Effector memory CD8-positive, alpha-beta T cell (primary cell): ENCODE measurements at places on chromosomes 16 and 17.

DNA sequence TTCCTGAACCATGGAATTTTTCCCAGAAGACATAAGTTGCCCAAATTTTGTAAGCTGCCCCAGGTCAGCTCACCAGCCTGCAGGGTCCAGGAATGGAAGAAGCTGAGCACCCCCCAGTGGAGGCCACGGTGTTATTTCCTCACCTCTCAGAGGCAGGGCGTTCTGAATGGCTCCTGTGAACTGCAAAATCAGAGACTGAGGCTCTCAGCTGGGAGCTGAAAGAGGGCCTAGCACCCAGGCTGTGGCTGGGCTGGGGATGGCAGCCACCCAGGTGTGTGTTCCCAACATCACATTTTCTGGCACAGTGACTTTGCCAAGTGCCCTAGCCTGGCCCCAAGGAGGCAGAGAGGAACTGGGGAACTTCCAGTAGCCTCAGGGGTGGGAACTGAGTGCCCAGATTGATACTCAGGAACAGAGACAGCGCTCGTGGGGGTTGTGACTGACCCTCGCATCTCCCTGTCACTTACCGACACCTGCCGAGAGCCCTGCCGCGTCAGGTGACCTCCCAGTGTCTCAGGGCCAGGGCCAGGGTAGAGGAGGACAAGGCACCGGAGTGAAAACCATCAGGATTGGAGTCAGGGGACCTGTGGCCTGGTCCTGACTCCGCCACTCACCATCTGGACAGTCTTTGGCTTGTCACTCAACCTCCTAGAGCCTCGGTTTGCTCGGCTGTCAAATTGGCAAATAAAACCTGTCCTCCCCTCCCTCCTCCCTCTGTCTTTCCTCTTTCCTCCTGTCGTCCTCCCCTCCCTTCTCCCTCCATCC, 11.3 kb downstream of the CACNG4 start:
- no peak for DNase-seq

- DNase-seq = no peak
Observed at GRCh38 chr17:31391496-31391949, at the start of gene RAB11FIP4. RAB11FIP4 (plus strand) TSS chr17:31391675; CDS start chr17:31391853, 178 bp downstream.

- peak; percentile 4 for DNase-seq
Observed at GRCh38 chr17:45784741-45785479, 790 bp downstream of the CRHR1 start.

GRCh38 chr16:630249-630814, 453 bp upstream of the WFIKKN1 start:
- DNase-seq = no peak

GRCh38 chr17:80861892-80862291, 129.7 kb upstream of the CHMP6 start:
- no peak for DNase-seq

GRCh38 chr17:49986396-49987289, 8.4 kb downstream of the DLX3 start:
- DNase-seq = no peak

GRCh38 chr17:71849783-71850768, 270.7 kb upstream of the SOX9 start:
- no peak for DNase-seq

DNA sequence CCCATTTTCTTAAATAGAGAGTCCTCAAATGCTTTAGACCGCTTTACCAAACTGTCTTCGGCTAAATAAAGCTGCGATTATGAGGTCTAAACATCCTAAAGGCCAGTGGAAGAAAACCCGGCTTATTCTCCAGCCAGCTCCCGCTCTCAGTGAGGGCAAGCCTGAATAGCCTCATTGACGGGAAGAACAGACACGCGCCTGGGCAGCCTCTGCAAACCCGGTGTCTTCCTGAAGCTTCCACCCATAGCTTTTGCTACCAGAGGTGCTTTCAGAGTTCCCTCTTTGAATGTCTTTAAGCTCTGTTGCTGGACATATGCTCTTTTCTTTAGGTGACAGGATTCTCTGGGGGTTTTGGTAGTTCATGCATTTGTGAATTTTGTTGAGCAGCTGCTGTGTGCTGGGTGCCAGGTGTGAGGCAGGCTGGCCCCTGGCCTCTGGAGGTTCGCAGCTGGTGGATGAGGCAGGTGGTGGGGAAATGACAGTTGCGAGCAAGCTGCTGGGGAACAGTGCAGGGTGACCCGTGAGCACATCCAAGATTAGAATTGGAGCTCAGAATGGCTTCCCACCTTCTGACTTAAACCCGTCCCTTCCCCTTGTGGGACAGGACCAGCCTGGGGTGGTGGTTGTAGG, 44.7 kb downstream of the CRISPLD2 start:
- DNase-seq = no peak

DNA sequence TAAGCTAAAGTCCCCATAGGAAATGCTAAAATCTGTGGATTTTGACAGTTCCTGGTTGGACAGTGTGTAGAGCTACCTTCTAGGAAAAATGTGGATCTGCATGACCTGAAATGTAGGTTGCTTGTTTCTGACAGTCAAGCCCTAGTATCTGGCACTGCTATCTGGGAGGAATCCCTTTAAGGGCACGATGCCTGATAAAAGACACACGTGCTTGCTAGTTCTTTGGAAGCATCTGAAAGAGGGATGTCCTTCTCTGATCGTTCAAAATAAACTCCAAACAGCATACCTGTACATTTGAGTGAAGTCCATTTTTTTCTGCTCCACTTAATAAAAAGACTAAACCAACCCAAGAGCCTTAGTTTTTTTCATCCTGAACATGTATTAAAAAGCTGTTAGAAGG, 101.3 kb downstream of the CDK5R1 start:
- no peak for DNase-seq

DNA sequence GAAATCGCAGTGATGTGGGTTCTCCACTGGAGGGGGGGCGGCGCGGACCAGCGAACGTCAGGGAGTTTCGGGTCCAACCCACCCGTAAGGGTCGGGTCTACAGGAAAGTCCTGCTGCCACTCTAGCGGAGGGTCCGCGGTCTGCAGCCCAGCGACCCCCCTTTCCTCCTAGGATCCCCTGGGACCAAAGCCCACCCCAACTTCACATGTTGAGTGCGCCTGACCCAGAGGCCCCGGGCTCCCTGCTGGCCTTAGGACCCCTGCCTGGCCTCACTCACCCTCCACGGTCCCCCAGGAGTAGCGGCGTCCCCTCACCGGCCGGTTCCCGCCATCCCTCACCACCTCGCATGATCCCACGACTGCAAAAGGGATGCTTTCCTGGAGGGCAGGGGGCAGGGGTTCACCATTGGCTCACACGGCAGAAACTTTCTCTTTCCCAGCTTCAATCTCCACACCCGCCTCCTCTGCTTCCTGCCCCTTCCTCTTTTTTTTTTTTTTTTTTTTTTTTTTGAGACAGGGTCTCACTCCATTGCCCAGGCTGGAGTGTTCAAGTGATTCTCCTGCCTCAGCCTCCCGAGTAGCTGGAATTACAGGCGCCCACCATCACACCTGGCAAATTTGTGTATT, 3.1 kb downstream of the SEPTIN1 start:
- DNase-seq = no peak

- DNase-seq = no peak
Observed at GRCh38 chr16:56262551-56263245, 71.4 kb downstream of the GNAO1 start.

DNA sequence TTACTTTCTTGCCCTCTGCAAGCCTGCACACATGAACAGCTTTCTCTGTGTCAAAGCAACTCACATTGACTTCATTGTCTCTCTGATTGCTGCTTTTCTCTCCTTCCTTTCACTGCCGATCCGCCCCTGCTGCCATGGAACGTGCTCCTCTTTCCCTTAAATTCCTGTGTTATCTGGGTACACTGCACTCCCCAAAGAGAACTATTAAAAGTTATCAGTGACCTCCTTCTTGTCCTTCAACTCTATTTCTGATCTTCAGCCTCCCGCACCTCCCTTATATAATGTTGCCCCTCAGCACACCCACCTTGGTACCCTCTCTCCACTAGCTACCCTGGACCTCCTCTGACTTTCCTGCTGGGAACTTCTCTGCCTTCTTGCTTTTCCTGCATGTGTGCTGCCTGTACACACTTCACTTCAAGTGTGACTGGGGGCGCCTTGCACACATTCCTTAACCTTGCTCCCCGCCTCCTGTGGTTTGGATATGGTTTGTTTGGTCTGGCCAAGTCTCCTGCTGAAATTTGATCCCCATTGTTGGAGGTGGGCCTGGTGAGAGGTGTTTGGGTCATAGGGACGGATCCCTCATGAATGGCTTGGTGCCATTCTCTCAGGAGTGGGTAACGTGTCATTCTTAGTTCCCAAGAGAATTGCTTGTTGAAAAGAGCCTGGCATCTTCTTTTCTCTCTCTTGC, 26.7 kb upstream of the PMP22 start:
- DNase-seq = no peak

DNA sequence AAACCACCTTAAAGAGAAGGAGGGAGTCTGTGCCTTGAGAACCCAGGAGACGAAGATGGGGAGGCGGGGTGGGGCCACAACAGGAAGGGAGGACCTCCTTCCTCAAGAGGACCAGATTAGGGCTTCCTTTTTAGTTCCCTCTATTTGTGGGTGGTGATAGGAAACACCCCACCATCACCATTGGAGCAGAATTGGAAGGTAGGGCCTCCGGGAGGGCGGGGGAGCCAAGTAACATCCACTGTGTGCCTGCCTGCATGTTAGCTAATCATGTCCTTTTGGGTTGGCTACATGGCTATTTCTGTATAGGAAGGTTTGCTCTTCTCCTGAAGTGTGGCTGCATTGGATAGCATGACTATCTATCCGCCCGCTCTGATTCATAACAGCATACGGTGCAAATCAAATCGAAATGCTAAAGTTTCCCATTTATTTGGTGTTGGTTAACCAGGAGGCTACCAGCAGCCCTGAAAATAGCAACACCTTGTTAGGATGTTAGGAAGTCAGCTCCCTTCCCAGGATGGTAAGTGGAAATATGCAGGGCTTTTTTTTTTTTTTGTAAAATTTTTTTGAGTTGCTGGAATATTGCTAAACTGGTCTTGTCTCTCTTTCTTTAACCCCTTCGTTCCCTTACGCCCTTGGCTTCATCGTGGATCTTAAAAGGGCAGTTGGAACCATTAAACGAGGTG, 4.2 kb downstream of the SYT17 start:
- no peak for DNase-seq

GRCh38 chr17:32528825-32529224, 42.0 kb downstream of the CDK5R1 start:
- DNase-seq = peak; percentile 21

GRCh38 chr17:7632492-7632894, 2.6 kb downstream of the SHBG start:
- DNase-seq = no peak

DNA sequence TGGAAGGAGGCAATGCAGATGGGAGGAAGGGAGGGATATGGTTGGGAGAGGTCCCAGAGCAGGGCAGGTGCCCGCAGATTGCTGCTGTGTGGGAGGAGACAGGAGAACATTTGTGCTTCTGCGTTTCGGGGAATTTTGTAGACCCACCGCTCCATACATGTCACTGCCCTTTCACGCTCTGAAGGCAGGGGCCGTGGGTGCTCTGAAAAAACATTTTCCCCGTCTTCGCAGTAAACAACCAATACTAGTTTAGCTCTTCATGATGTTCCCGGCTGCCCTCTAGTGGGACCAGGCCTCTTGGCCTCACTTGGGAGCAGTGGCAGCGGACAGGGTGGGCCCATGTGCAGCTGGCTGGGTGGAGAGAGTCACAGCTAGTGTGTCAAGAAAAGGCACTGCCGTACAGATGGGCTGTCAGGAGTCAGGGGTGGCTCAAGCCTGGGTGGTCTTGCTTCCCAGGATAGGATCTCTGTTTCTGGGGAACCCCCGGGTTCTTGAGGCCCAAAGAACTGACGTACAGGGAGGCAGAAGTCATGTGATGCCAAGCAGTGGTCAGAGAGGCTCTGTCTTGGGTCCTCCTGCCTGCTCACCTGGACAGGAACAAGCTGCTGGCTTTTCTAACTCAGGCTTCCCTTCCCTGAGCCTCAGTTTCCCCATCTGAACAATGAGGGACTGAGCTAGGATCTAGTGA, 46.5 kb upstream of the CPNE2 start:
- no peak for DNase-seq

DNA sequence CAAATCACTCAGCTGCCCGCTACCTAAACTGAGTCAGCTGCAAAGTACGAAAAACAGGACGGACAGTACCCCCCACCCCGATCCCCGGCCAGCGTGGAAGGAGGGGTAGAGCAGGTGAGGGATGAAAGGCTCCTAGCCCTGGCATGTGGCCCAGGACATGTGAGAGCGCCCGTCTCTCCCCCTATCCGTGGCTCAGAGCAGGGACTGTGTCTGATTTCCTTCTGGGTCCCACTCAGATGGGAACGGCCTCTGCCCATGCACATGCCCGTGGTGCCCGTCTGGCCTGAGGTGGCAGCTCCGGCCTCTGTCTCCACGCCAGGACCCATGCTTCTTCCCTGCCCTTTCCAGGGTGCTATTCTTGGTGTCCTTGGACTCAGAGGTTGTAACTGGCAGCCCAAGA, 30.2 kb upstream of the RASD1 start:
- no peak for DNase-seq

GRCh38 chr16:75239542-75240122, 11.8 kb downstream of the BCAR1 start:
- DNase-seq = no peak

- no peak for DNase-seq
Observed at GRCh38 chr16:35792516-35793285, 2333.3 kb downstream of the TP53TG3F start.

DNA sequence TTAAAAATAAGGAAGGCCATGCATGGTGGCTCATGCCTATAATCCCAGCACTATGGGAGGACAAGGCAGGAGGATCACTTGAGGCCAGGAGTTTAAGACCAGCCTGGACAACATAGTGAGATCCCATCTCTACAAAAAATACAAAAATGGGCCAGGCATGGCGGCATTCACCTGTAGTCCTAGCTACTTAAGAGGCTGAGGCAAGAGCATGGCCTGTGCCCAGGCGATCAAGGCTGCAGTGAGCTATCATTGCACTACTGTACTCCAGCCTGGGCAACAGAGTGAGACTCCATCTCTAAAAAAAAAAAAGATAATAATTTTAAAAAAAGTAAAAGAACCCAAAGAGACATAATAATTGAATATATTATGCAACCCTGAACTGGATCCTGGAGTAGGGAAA, 83.6 kb upstream of the ZNF423 start:
- no peak for DNase-seq

GRCh38 chr17:75776386-75777295, 8.0 kb upstream of the UNK start:
- DNase-seq = peak; percentile 31
